ENCODE measurements at places on chromosomes 6 and 20.

DNA sequence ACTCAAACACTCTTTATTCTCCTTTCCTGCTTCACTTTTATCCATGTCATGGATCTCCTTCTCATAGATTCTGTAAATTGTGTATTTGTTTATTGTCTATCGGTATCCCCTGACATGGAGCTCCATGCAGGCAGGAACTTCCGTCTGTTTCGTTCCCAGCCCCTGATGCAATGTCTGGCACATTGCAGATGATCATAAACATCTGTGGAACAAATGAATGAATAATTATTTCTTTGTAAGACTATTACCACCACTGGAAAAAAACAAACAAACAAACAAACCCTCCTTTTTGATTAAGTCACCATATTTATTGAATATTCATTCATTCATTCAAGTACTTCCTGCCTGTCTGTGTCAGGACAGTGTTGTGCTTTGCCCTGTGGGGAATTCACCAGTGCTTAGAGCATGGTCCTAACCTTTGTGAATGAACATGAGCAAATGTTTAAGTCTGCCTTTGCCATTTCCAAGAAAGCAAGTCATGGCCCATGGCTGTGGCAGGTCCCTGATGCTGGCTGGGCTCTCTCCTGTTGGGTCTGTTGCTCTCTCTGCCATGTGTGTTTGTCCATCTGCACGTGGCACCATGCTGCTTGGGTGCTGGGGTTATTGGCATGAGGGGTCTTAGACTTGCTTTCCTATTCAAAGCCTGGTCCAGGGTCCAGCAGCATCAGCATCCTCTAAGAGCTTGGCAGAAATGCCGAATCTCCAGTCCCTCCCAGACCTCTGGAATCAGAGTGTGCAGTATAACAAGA is 47.5 kb upstream of the NAA20 start:
- DNase-seq: no peak

GRCh38 chr6:41505122-41506049 is 40.8 kb upstream of the FOXP4 start:
- no peak for DNase-seq

- no peak for DNase-seq
These were observed 19.4 kb downstream of the ULBP1 start for GRCh38 chr6:149983145-149983544.

DNA sequence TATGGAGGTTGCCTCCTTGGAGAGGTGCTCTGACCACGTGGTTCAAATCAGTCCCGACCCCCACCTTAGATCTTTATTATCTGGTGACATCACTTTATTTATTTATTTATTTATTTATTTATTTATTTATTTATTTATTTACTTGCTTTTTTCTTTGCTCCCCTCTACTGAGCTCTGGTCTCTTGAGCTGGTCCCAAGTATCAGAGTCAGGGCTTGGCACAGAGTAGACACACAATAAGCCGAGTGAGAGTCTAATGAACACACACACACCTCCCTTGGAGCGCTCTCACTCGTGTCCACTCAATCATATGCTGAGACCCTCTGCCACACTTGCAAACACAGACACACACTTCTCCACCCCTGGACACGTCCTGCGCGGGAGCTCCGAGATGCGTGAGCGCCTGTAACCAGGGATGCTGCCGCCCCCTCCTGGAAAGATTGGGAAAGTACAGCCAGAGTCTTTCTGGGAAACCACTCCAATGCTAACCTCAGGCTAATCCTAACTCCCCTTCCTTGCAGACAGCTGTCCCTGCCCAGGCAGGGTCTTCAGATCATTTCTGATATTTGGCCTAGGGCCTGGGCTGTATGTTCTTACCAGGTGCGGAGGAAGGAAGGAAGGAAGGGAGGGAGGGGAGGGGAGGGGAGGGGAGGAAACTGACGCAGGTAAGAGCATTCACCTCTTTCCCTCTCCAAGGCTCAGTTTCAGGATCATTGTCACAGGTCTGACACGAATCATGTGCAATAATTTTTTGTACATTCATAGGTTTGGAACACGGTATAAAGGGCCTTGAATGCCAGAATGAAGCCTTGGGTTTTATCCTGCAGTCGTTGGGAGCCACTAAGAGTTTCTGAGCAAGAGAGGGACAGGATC is 70.9 kb downstream of the STK35 start:
- peak; percentile 46 for DNase-seq

DNA sequence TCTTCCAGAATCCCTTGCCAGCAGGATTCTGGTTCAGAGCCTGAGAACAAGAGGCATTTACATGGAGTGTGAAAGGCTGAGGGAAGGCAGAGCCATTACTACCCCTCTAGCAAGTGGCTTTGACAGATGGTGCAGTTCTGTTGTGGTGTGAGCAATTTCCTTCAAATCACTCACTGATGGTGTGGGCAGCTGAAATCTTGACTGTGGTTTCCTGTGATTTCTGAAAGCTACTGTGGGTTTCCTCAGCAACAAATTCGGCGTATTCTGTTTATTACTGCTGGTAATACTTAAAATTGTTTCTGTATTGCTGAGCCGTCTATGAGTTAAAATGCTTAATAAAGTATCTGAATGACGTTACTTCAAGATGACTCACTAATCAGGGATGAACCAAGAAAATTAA is 181.5 kb upstream of the TCF21 start:
- no peak for DNase-seq

DNA sequence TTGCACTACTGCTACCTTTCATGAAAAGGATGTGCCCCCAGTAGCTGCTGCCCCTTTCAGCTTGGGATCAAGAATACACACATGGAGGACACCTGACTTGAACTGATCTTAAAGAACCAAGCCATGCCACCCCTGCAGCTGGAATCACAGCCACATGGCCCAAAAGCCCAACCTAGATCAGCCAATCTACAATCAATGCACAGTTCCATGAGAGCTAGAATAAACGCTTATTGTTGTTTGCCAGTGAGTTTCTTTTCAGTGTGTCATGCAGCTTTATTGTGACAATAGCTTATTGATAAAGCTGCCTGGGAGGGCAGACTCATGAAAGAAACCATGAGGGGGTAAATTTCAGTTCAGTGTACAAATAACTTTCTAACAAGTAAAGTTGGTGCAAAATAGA is 397.7 kb downstream of the PTPRT start:
- no peak for DNase-seq

- DNase-seq: no peak
These were observed 13.1 kb downstream of the NTSR1 start for GRCh38 chr20:62721511-62722370.

- DNase-seq: no peak
These were observed 710.5 kb upstream of the HS3ST5 start for GRCh38 chr6:115053169-115053860.

DNA sequence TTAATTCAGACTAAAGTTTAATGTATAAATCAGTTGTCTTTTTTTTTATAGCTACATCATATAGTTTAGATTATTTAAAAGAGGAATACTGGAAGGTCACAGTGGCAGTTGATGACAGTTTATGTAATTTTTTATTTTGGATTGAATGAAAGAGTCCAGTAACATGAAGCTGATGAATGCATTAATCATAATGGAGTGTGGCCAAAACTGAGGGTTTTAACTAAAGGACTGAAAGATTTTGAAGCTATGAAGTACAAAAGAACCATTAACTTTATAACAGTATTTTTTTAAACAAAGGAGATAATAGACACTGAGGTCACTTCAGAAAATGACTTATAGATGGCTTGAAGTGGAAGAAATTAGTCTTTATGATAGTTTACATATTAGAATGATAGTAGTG is 41.3 kb downstream of the TRMT11 start:
- DNase-seq: no peak

- no peak for DNase-seq
These were observed 839.4 kb downstream of the MAFB start for GRCh38 chr20:39849664-39850063.

GRCh38 chr20:1503564-1504227 is 12.5 kb upstream of the SIRPB2 start:
- DNase-seq: peak; percentile 66

GRCh38 chr6:5107341-5107740 is 22.2 kb downstream of the PPP1R3G start:
- no peak for DNase-seq

- no peak for DNase-seq
These were observed 12.0 kb upstream of the ABRACL start for GRCh38 chr6:139016337-139017213.

- DNase-seq: no peak
These were observed 47.1 kb upstream of the PIM1 start for GRCh38 chr6:37122861-37123260.

DNA sequence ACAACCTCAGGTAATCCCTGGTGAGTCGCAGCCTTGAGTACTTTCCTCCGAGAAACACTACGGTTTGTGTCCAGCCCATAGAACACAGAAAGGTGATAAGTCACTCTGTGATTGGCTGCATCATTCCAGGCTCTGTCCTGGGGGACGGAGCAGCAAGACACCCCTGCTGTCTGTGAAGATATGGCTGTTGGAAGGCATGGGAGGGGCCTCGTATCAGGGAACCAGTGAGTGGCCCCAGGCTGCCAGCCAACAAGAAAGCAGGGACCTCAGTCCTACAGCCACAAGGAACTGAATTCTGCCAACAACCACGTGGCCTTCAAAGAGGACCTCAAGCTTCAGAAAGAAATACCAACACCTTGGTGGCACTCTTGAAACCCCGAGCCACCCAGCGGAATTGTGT is 6.4 kb upstream of the EEF1A2 start:
- no peak for DNase-seq

- DNase-seq: no peak
These were observed 51.1 kb downstream of the GNAS start for GRCh38 chr20:58903614-58904013.
